Stimulated activated CD8-positive, alpha-beta memory T cell treated with anti-CD3 and anti-CD28 coated beads, Interleukin-7, amount 100 ng/mL, for 48 hours (primary cell): ENCODE measurements at places on chromosomes 1 and 21.
A peak's percentile ranks its signal among the peaks of the same experiment; 100 is the strongest.

- peak; percentile 19 for DNase-seq
Measured at GRCh38 chr1:5273280-5274003, 619.0 kb downstream of the AJAP1 start.

DNA sequence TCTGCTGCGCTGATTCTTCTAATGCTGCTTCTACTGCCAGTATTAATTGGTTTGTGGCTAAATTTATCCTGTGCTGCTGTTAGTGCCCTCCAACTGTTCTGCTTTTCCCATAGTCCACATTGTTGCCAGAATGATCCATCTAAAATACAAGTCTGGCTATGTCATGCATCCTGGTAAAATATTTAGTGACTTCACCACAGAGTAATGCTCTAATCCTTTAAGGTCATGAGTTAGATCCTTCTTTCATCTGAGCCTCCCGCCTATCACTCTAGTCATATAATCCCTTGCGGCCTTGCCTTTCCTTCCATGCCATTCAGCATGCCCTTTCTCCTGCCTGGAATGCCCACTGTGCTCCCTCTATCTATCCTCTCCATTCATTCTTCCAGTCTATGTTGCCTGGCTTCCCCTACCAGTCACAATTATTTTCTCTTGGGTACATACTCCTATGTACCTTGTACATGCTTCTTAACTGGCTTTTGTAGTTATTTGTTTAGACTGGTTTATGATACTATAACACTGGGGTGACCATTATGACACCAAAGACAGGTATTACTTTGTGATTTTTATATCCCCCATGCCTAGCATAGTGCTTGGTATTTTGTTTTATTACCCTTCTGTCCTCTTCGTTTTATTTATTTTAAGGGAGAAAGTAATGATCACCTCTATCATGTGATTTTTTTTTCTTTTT is 144.0 kb downstream of the MAGI3 start:
- no peak for DNase-seq

GRCh38 chr1:186236921-186237320 is 138.1 kb downstream of the TPR start:
- DNase-seq, result no peak

DNA sequence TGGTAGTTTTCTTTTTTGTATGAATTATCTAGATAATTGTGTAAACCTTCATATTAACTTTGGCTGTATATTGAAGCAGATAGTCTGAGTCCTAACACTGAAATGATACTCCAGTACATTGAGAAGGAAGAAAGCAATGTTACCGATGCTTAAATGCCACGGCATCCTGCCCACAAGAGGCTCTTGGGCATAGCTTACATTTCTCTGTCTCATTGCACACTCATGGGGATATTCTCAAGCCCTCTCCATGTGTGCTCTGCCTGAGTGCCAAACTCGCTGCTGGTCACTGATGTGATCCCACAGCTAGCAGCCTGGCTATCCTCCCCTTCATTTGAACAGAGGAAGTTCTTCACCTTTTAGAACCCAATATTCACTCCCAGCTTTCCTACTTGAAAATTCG is 179.4 kb downstream of the TGFB2 start:
- no peak for DNase-seq

GRCh38 chr1:245105815-245106410 is 48.9 kb upstream of the KIF26B start:
- no peak for DNase-seq

- DNase-seq, result no peak
Measured at GRCh38 chr1:207405814-207406213, 48.3 kb upstream of the CR2 start.

DNA sequence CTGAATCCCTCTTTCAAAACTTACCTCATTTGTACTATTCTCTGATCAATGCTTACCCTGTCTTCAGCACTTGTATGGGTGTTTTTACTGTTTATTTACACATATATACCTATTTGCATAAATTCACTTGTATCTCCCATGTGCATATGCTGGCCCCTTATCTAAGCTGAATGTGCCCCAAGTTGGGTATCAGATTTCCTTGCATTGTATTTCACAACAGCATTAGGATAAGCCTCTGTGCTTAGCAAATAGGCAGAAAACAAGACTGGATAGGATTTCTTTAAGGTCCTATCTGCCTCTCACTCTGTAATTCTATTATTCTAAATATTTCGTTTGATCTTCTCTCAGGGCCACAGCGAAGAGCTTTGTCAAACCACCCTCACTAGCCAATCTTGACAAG is 45.9 kb upstream of the IPO9 start:
- DNase-seq, result no peak

DNA sequence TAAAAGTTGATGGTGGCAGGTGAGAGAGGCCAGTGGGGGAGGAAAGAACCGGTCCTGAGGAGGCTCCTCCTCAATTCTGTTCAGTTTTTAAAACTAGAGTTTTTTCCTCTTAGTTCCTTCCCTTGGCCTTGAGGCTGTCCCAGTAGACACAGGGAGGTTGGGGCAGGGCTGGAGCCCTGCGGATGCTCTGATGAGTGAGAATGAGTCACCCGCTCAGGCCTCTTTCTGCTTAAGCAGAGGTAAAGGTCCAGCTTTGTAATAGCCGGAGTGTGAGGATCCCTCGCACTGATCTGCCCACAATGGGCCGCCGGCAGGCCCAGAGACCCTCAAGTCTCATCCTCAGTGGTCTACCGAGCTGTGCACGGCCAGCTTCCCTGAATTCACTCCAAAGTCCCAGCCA is 49.6 kb upstream of the IRF2BP2 start:
- no peak for DNase-seq

GRCh38 chr21:34523019-34523555 is 11.1 kb upstream of the KCNE1 start:
- no peak for DNase-seq

DNA sequence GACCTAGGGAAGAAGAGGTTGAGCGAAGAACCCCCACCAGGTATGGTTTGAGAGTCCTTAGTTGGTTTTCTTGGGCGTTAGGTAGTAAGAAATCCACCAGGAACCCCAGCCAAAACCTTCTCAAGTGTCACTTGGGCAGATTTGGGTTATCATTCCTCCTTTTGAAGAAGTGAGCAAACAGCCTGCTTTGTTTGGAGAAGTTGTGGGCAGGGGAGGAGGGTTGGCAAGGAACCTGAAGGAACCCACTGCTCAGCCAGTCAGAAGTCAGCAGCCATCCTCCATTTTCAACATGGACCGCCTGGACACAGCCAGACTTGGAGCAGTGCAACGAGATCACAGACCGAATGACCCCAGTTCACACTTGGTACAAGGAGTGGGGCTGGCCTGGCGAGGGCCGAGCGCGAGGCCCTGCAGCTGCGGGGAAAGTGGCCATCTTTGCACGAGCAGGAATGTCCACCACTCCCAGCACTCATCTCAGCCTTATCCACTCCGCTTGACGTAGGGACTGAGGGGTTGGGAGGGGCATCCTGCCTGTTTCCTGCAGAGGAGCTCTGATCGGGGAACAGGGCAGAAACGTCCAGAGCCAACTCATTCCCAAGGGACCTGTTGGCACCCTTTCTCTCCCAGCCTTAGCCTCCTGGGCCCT is 7.2 kb downstream of the ADPRS start:
- no peak for DNase-seq

DNA sequence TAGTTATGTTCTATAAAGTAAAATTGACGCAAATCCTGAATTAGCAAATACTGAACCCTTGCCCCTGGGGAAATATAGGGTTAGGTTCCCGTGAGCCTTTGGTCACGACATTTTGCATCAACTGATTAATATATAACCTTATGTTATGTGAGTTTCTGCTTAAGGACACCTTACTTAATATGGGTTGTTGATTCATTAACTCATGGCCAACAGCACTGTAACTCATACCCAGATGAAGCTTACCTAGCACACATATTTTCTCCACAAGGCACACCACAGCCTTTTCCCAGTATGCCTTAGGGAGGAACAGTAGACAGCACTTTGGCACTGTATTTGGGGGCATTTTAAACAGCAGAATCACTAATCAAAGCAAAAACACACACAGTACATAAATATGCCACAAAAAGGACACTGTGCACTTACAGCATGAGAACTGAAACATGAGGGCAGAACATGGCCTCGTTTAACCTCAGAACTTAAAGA is 15.1 kb downstream of the INAVA start:
- no peak for DNase-seq

DNA sequence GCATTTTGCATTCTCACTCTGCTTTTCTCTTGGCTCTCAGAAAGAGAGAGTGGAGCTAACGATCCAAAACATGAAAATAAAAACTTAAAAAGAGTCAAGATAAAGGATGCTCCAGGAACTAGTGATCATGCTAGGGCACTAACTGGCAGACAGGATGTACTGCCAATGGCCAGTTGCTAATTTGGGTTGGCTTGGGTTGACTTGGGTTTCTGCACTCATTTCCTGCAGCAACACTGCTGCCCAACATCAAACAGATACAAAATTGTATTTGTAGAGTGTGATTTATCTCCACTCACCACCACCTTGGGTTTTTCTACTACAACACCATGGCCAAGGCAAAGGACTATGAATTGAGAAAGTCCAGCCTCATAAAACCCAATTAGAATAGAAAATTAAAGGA is 662.3 kb upstream of the PTBP2 start:
- DNase-seq, result no peak

DNA sequence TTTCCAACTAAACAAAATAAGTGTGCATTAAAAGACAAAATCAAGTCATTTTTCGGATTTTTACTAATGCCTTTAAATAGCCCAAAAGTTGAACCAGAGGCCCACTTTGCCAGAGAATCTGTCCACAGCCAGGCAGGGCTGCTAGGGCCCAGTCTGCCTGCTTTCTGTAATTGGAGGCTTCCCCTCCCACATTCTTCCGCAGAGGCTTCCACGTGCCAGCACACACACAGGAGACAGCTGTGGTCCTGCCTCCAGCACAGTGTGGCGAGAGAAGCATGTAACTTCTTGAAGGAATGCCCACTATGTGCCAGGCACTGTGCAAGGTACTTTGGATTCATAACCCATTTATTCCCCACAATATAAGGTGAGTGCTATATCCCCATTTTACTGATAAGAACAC is 11.3 kb upstream of the PDZK1IP1 start:
- DNase-seq, result no peak

DNA sequence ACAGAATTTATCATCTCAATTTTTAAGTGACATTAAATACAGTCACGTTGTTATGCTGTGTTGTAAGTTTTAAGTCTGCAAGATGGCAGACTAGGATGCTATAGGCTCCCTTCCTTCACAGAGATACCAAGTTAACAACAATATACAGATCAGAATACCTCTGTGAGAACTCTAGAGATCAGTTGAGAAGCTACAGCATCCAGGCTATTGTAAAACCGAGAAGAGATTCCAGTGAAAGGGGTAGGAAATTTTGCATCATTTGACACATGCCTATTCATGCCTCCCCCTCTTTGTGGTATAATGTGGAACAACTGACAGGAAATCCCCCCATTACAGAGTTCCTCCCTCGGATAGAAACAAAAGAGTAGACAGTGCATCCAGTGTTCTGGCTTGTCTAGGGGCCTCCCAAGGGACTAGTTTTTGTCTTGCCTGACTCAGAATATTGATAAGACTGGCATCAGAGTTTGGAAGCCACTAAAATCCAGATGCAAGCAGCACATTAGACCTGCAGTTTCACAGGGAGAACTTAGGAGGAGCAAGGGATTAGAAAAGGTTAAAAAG is 80.6 kb downstream of the LBR start:
- DNase-seq, result no peak

- DNase-seq, result no peak
Measured at GRCh38 chr21:32520875-32521735, 64.2 kb downstream of the TCP10L start.

DNA sequence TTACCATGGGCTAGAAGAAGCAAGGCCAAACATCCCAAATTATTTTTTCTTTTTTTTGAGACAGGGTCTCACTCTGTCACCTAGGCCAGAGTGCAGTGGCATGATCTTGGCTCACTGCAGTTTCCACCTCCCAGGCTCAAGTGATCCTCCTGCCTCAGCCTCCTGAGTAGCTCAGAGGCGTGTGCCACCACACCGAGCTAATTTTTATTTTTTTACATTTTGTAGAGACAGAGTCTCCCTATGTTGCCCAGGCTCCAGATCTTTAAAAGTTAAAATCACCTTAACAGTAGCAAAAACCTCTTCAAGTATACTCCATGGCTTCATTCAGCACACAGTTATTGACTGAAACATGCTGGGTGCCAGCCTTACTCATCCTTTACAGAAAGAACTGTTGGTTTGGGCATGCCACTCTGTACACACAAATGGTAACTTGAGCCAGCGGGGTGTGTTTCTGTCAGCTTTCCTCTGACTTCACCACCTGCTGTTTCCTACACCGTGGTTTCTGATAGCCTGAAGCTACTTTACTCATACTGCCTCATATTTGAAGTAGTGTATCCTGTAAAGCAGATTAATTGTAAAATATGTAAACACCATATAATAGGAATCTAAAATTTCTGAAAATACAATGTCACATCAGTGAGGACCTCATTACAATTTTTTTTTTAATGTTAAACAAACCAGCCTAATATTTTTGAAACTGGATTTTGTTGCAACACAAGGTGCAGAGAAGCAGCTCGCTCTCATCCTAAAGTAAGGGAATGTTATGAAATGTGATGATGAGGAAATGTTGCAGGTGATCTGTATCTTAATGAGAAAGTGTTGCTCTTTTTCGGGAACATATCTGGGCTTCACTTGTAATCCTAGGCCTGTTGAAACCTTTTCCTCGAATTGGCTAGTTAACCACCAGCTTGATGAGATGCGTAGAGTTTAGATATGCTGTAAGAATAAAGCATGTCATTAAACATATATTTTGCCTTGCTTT is 113.9 kb downstream of the ATP5PO start:
- no peak for DNase-seq

DNA sequence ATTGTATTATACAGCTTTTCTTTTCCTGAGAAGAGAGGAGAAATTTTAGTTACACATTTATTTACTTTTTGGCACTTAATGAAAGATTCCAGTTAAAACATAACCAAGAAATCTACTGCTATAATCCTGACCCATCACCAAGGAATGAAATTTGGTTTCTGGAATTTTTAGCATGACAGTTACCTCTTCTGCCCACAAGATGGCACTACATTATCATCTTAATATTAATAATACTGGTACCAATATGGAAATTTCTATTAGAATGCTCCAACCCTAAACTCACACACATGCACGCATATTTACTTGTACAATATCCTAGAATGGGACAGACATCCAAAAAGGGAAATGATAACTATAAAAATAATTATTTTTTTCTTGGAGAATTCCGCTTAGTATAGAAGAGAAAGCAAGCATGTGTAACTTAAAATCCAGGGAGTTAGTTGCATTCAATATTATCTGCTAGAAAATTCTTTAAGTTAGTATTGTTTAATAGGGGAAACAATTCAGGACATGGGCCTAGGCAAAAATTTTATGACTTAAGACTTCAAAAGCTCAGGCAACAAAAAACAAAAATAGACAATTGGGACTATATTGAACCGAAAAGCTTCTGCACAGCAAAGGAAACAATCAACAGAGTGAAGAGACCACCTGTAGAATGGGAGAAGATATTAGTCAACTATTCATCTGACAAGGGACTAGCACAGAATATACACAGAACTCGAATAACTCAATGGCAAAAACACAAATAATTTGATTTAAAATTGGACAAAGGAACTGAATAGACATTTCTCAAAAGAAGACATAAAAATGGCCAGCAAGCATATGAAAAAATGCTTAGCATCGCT is 37.4 kb downstream of the MAP3K21 start:
- DNase-seq, result no peak
